Thymus (tissue), 14 donors: ENCODE measurements at places on chromosomes 11 and 22. TPM values are rescaled to one million over a fixed set of nuclear protein-coding genes. Genes with fewer than 3 reads are reported as not detected.

OR51B5 gene
- total RNA-seq: 0.14 TPM

TYR gene
- not detected for total RNA-seq

- no peak for DNase-seq
These were observed 243.4 kb upstream of the POU2AF2 start for GRCh38 chr11:111001986-111002611.

GRCh38 chr11:35404388-35404775 lies 15.0 kb downstream of the SLC1A2 start:
- DNase-seq: no peak

DNA sequence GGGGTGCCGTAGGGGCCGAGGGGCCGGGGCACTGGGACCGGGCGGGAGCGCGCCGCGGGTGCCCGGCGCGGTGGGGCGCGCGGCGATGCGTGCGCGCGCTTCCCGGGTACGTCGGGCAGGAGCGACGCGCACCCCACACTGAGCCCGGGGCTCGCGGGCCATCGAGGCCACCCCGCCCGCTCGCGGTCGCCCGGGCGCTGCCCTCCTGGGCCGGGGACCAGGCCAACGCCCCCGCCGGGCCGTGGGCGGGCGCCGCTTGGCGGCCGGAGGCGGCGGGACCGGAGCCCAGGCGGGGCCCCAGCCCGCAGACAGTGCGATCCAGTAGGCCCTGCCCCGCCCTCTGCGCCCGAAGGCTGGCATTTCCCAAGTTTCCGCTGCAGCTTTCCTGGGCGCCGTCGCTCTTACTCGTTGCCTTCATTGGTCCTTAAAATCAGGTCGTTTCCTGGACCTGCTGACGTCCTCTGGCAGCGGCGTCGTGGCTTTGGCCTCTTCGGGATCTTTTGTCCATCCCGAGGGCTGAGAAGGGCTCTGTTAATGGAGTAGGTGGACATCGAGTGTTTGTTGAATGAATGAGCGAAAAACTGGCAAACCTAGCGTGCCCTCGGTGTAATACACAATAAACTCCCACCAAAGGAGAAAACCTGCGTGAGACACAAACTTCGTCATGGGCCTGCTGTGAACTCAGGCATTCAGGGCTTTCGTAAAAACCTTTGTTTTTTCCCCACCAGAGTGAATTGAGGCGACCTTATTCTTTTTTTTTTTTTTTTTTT lies 638 bp downstream of the PARVA start:
- DNase-seq: no peak

- DNase-seq: no peak
These were observed 31.9 kb downstream of the COMMD9 start for GRCh38 chr11:36257351-36257750.

GRCh38 chr22:28268850-28269249 lies 349.8 kb upstream of the PITPNB start:
- DNase-seq: no peak
